MCF 10A (cell line): ENCODE measurements at places on chromosomes 13 and 19.

DNA sequence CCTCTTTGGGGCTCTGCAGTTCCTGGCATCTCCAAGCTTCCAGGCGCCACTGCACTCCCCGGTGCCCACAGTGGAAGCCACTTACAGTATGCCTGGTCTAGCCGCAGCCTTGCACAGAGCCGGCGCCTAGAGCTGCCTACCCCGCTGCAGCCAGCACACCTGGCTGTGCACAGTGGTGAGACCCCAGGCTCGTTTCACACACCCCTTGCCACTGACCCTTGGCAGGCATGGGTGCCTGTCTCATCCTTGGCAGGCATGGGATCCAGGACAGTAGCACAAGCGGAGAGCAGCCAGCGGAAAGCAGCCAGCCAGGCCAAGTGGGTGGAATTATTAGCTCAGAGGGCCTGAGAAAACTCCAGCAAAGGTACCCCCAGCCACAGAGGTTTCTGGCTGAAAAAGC lies 86.0 kb downstream of the SERP2 start:
- no peak for DNase-seq

GRCh38 chr13:76425935-76426334 lies 460.3 kb downstream of the KCTD12 start:
- peak; percentile 29 for DNase-seq

DNA sequence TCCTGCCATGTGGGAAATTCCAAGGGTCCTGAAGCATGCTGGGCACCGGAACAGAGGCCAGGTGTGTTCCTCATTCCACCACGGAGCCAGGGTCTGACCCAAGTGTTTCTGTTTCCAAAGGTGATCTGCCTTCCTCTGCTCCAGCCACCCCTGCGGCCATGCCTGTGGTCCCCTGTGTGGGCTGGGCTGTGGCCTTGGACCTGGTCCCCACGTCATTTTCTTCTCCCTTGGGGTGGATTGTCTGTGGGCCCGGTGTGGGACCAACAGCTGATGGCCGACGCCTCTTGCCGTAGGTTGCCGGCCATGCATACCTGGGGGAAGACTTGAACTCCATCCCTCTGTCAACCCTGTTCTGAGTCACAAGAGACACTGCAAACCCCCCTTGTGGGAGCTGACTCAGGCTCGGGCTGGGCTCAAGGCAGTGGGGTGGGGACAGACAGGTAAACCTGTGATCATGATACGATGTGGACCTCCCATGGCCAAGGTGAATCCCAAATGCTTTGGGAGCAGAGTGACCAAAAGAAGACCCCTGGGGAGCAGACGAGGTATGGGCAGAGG lies 35.0 kb downstream of the ATP11A start:
- peak; percentile 17 for DNase-seq

DNA sequence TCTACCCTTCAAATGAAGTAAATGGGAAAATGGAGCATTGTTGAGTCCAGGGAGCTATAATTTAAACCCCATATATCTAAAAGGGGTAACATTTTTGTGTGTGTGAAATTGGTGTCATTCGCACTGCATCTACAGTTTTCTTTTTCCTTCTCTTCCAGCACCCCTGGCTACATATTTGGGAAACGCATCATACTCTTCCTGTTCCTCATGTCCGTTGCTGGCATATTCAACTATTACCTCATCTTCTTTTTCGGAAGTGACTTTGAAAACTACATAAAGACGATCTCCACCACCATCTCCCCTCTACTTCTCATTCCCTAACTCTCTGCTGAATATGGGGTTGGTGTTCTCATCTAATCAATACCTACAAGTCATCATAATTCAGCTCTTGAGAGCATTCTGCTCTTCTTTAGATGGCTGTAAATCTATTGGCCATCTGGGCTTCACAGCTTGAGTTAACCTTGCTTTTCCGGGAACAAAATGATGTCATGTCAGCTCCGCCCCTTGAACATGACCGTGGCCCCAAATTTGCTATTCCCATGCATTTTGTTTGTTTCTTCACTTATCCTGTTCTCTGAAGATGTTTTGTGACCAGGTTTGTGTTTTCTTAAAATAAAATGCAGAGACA lies 28.6 kb downstream of the ALOX5AP start:
- no peak for DNase-seq

GRCh38 chr19:48867123-48867745 lies 1.2 kb downstream of the PLEKHA4 start:
- no peak for DNase-seq

GRCh38 chr19:13117176-13117771 lies 734 bp upstream of the TRMT1 start:
- DNase-seq = no peak

GRCh38 chr19:8569066-8569771 lies 8.0 kb downstream of the MYO1F start:
- DNase-seq = peak; percentile 90

- no peak for DNase-seq
Observed at GRCh38 chr13:111409413-111409812, 89.0 kb downstream of the TEX29 start.

- no peak for DNase-seq
Observed at GRCh38 chr13:102401265-102401664, 583 bp downstream of the FGF14 start.

- no peak for DNase-seq
Observed at GRCh38 chr19:12784394-12784870, 6.9 kb upstream of the JUNB start.

- no peak for DNase-seq
Observed at GRCh38 chr13:103772576-103772975, 706.4 kb upstream of the SLC10A2 start.

GRCh38 chr19:24052811-24053210 lies 34.2 kb upstream of the ZNF254 start:
- DNase-seq = peak; percentile 73

GRCh38 chr19:37876032-37876431 lies 30.4 kb downstream of the WDR87 start:
- peak; percentile 11 for DNase-seq

DNA sequence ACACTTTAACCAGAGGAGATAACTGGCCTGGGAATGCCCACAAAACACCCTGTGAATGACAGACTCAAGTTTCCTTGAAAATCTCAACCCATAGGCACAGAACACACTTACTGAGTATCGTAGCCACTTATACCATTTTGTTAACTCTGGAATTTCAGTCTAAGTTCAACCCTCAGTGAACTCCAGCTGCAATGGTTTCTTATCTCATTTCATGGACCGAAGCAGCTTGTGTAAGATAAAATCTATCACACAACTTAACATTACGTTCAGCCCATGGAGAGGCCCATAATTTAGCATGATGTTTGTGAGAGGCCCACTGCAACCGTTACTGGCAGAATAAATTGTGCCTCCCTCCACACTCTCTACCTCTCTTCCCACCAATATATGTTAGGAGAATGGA lies 323.0 kb downstream of the DNAJC15 start:
- DNase-seq = no peak

DNA sequence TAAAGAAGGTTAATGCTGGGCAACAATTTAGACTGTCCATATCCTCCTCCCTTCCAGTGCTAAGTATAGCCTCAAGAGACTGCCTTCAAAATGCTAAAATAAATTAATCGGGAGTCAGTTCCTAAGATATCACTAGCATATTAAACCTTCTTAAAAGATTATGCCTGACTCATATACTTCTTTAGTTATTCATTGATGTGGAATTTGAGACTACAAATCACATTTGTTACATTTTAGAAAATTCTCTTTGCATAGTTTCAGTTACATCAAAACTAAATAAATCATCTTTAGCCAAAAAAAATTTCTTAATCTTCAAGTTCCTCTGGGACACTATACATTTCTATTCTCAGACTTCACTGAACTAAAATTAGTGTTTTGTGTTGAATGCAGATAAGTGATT lies 769.1 kb downstream of the PCDH9 start:
- DNase-seq = no peak

DNA sequence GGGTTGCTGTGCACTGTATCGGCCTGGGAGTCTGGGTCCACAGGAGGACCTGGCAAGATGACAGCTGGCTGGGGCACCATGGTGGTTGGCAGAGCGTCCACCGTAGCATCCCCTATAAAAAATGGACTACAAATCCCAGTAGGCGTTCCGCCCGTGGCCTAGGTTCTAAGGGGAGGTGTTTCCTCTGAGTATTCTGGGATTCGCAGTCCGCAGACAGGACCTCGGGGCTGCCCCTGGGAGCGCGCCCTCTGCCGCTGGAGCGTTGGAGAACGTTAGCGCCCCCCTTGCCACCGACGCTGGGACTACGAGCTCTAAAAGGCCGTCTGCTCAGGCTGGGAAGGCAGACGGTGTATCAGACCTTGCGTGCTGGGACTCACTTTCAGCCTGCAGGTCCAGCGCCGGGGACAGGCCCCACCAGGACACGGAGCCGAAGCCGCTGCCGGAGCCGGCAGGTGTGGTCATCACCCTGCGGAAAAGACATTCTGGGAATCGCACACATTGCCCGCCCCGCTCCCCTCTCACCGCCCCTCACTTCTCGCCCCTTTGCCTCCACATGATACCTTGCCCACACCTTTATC lies 372 bp downstream of the DNAAF3 start:
- DNase-seq = peak; percentile 74

- peak; percentile 81 for DNase-seq
Observed at GRCh38 chr13:30421093-30422053, 920 bp upstream of the UBE2L5 start.

DNA sequence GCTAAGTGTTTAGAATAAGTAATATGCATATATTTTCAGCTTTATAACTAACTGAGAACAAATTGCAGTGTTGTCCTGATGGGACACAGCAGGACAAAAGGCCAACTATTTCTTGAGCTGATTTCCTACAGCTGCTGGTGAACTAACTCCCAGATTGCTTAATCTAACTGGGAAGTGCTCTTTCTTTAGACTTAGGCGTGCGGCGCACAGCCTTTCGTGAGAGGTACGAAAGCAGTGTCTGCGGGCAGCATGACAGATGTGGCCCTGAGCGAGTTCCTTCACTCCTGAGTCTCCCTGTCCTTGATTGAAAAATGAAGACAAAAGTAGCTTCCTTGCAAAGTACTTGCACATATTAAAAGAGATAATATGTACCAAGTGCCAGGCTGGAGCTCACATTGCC lies 47.3 kb upstream of the NPAS1 start:
- DNase-seq = no peak
